ENCODE measurements at places on chromosomes 6 and 20.

DNA sequence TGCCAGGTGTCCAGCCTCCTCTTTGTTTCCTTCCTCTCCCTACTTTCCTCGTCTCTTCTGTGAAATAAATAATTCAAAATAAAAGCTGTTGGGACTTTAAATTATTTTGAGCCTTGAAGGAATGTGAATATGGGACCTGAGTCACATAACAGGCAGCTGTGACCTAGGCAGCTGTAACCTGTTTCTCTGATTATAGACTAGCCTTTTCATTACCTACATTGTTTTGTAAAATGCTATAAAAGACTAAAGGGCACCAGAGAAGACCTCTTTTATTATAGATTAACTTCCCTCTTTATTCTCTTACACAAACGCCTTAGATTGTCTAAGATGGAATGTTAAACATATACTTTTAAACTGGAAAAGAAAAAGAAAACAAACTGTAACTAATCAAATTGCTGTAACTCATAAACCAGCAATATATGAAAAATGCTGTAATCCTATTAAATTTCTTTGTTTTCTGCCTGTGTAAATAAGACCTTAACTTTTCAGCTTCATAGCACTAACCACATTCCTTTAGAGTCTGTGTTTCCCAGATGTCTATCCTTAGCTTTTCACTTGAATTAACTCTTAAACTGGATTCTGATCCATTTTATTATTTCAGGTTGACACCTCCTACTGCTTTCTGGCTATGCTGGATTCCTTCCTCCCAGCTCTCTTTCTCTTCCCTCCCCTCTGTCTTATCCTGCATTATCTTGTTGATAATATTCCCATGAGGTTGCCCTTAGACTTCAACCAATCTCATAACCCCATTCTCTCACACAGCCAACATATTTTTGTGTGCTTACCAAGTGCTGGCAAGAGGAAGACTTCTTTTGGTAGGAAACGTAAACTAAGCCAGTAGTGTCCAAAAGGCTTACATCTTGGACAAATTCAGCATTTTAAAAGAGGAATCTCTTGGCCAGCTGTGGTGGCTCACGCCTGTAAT lies 69.2 kb downstream of the TPD52L1 start:
- DNase-seq, result no peak

GRCh38 chr6:144317736-144318135 lies 32.6 kb downstream of the UTRN start:
- no peak for DNase-seq

GRCh38 chr6:43054206-43054943 lies 724 bp upstream of the CUL7 start:
- DNase-seq, result no peak

- no peak for DNase-seq
These were observed 222.9 kb downstream of the EPHA7 start for GRCh38 chr6:93196406-93196970.

DNA sequence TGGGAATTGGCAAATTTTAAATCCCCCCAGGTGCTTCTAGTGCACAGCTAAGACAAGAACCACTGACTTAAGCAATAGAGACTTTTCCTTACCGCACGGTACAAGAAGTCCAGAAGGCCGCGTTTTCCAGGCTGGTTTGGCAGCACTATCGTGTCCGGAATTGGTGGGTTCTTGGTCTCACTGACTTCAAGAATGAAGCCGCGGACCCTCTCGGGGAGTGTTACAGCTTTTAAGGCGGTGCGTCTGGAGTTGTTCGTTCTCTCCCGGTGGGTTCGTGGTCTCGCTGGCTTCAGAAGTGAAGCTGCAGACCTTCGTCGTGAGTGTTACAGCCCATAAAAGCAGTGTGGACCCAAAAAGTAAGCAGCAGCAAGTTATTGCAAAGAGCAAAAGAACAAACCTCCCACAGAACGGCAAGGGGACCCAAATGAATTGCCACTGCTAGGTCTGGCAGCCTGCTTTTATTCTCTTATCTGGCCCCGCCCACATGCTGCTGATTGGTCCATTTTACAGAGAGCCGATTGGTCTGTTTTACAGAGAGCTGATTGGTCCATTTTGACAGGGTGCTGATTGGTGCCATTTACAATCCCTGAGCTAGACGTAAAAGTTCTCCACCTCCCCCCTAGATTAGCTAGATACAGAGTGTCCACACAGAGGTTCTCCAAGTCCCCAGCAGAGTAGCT lies 264.5 kb downstream of the PREX1 start:
- DNase-seq, result no peak

GRCh38 chr20:18794428-18794787 lies 19.2 kb upstream of the SCP2D1 start:
- DNase-seq, result no peak

- DNase-seq, result no peak
These were observed 20.2 kb upstream of the HLA-DOA start for GRCh38 chr6:33029328-33030184.

DNA sequence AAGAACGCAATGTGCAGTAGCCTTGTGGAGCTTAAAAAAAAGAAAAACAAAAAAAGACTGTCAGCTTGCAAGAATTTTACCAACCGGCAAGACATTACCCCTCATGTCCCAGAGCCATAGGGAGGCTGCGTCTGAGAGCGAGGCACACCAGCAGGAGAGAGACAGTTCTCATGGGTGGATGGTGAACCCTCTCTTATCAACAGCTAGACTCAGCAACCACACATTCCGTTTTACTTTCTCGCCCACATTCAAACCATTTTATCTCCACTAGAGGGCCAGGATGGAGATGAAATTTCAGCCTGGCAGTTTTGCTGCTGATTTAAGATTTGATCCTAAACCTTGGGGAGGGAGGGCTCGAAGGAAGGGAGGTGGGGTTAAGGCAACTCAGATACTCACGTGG lies 247.0 kb downstream of the ATXN1 start:
- no peak for DNase-seq

- no peak for DNase-seq
These were observed 29.3 kb downstream of the NSFL1C start for GRCh38 chr20:1437235-1437904.

DNA sequence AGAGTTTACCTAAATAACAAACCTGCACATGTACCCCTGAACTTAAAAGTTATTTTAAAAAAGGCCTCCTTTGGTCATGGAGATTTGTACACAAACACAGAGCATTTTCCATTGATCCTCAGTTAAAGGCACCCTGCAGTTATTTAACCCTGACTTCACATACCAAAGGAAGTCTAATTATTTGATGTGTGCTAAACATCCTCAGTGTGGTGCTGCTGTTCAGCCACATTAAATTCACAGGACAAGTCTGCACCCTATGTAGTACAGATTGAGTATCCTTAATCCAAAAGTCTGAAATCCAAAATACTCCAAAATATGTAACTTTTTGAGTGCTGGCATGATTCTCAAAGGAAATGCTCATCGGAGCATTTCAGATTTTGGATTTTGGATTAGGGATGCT lies 21.4 kb downstream of the KCNQ5 start:
- no peak for DNase-seq

GRCh38 chr6:144122861-144123260 lies 27.5 kb upstream of the STX11 start:
- no peak for DNase-seq

DNA sequence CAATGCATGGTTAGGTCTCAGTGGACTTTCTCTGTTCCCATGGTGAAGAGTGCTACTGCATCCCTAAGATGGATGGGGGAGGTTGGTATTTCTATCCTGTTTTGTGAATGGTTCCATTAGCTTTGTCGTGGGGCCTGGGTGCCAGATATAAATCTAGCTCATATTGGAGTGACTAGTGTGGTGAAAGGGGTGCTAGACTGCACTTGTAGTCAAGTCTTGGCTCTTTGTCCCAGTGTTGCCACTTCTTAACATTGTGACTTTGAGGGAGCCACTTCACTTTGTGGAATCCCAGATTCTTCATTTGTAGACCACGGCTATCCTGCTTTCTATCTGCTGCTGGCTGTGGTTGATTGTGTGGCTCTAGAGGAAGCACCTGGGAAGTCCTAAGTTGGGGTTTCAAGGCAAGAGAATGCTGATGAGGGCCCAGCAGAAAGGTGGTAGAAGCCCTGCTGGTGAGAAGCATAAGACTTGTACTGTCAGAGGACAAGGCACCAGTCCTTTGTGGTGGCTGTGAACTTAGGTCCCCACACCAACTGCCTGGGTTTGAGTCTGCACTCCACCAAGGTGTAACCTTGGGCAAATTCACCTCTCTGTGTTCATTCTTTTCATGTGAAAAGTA lies 44.1 kb downstream of the VAPB start:
- no peak for DNase-seq

DNA sequence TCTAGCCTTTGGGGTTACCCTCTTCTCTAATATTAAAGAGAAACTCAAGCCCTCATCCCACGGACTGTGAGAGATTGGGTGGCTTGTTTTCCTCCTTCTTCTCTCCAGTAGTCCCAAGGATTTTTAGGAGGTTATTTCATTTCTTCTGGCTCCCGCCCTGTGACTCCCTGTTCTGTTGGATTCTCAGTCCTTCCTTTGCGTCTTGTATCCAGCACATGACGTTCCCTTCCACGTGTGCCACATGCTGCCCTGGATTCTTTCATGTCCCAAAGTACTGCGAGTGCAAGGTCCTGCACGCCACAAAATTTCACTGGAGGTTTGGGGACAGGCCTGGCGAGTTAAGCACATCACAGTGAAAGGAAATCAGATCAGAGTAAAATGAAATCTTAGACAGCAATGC lies 213.4 kb downstream of the PACRG start:
- no peak for DNase-seq

- DNase-seq, result no peak
These were observed 14.9 kb downstream of the CUL7 start for GRCh38 chr6:43038727-43039126.

GRCh38 chr20:33669873-33670640 lies 3.3 kb downstream of the ACTL10 start:
- DNase-seq, result no peak

- no peak for DNase-seq
These were observed 1.2 kb downstream of the HIVEP1 start for GRCh38 chr6:12013307-12013719.

DNA sequence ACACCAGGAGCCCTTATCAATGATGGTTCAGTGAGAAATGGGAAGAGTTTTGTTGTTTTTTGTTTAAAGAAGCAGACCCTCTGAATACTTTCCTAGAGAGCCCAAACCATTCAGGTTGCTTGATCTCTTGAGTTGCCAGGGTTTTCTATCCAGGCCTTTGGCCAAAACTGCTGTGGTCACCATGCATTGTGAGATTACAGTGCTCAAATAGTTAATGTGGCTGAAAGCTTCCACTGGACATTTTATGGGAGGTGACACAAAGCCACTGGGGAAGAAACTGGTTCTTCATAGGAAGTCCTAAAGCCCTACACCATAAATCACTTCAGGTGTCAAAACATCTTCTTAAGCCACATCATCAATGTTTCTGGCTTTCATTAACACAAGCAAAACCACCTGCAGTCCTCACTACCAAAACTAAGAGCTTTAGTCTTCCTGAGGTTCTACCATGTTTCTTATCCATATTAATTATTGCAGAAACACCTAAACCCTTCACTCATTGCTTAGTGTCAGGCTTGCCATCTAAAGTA lies 101.6 kb downstream of the IBTK start:
- no peak for DNase-seq
